K562 (cell line): ENCODE measurements at places on chromosomes 16 and 17.

DNA sequence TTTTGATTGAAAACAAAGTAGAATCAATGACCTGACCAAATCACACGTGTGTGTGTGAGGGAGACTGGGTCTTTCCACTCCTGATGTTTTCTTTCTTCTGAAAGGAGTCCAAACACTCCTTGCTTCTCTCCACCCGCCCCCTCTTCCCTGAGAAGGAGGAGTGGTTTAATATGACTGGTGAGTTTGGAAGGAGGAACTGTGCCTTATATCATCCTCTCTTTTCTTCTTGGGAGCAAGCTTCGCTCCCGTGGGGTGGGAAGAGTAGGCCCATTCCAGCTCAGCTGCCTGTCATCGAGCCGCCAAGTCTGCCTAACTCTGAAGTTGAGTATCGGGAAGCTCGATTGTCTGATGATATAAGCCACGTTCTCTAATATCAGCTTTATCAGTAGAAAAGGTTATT, 96.5 kb downstream of the YPEL2 start:
- 0 out of 2 replicates have a peak, but pooled peaks cover 6% of the 10 kb centered on the region for H3K27me3 ChIP-seq
- H3K36me3 ChIP-seq = no peaks in the 10 kb centered on the region
- H3K27ac ChIP-seq = no peak overlapping the region
- no peak overlapping the region for H3K4me3 ChIP-seq
- no peak for DNase-seq

DNA sequence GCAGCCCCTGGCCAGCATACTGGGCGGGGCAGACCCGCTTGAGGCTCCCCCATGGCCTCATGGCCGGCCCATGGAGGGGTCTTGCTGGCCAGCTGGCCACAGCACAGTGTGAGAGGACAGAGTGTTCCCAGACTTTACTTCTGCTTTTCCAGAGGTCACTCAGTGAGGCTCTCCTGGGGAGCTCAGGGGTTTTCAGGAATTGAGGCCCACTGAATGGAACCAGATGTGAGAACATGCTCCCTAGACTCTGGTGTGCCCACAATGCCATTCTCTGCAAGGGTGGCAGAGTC, 21.2 kb downstream of the ATP6V0D1 start:
- peaks cover 26% of the 10 kb centered on the region for H3K4me1 ChIP-seq
- H3K27me3 ChIP-seq = no peaks in the 10 kb centered on the region
- no peak for DNase-seq
- H3K27ac ChIP-seq = peak overlapping the region; percentile 15; the same call in 2 of the 3 replicates
- H3K36me3 ChIP-seq = peaks cover 28% of the 10 kb centered on the region; the same call in 2 of the 3 replicates

DNA sequence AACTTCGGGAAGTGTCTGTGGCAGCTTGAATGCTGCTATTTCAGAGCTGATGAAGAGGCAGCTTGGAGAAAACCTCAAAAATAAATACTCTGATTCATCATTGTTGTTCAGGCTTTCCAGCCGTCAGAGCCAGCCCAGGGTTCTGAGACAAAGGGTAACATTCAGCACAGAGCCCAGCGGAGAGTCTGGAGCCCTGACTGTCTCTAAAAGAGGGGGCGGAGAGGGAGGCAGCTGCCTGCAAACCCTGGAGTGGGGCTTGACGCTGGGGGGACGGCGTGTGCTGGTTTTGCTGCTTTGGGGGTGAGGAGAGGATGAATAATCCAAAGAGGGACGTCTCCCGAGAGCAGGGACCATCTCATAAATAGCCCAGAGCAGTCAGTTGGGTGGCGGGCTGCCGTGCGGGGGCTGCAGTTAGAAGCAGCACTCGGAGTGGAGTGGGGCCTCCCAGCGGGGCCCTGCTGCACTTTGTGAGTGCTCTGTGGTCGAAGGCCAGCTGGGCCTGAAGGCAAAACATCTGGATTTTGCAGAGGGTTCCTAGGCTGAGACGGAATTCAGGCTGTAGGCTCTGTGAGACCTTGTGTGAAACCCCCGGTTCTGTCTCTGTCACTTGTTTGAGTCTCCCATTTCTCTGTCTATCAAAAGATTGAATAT, 237.8 kb downstream of the PRKCA start:
- H3K36me3 ChIP-seq = no peaks in the 10 kb centered on the region
- peaks cover 4% of the 10 kb centered on the region for H3K4me1 ChIP-seq
- H3K27ac ChIP-seq = no peak overlapping the region

- H3K4me3 ChIP-seq = no peak overlapping the region
- H3K4me1 ChIP-seq = no peaks in the 10 kb centered on the region
- H3K27ac ChIP-seq = no peak overlapping the region
- H3K27me3 ChIP-seq = peaks cover 36% of the 10 kb centered on the region
- no peaks in the 10 kb centered on the region for H3K36me3 ChIP-seq
These were observed 110.1 kb downstream of the XYLT1 start for GRCh38 chr16:17360693-17361122.

DNA sequence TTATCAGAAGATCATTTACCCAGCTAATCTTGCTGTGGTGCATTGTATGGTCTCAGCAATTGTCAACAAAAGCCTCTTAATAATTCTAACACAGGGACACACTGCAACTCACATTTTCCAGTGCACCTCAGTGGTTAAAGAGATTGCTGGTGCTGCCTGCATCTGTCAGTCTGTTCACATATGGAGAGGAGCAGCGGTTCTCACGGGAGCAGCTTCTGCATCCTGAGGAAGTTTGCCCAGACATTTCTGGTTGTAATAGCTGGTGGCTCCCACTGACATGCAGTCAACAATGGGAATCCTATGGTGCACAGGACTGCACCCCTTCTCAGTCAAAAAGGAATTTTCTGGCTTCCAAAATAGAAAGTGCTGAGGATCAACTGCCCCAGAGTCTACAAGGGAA, 7.8 kb downstream of the GGA2 start:
- peaks cover 52% of the 10 kb centered on the region for H3K36me3 ChIP-seq
- H3K4me3 ChIP-seq = no peak overlapping the region
- peaks cover 35% of the 10 kb centered on the region; the same call in 2 of the 3 replicates for H3K4me1 ChIP-seq
- no peaks in the 10 kb centered on the region for H3K27me3 ChIP-seq
- DNase-seq = no peak

- H3K4me3 ChIP-seq = no peak overlapping the region
- peak overlapping the region; percentile 89 for H3K27ac ChIP-seq
- no peaks in the 10 kb centered on the region for H3K36me3 ChIP-seq
These were observed 12.7 kb upstream of the KLHDC4 start for GRCh38 chr16:87778476-87778829.

GRCh38 chr16:11136600-11136999, 119.4 kb downstream of the SOCS1 start:
- H3K4me3 ChIP-seq = no peak overlapping the region
- no peaks in the 10 kb centered on the region for H3K27me3 ChIP-seq
- no peak for DNase-seq
- peaks cover 11% of the 10 kb centered on the region; the same call in 1 of the 3 replicates for H3K36me3 ChIP-seq
- H3K27ac ChIP-seq = no peak overlapping the region

DNA sequence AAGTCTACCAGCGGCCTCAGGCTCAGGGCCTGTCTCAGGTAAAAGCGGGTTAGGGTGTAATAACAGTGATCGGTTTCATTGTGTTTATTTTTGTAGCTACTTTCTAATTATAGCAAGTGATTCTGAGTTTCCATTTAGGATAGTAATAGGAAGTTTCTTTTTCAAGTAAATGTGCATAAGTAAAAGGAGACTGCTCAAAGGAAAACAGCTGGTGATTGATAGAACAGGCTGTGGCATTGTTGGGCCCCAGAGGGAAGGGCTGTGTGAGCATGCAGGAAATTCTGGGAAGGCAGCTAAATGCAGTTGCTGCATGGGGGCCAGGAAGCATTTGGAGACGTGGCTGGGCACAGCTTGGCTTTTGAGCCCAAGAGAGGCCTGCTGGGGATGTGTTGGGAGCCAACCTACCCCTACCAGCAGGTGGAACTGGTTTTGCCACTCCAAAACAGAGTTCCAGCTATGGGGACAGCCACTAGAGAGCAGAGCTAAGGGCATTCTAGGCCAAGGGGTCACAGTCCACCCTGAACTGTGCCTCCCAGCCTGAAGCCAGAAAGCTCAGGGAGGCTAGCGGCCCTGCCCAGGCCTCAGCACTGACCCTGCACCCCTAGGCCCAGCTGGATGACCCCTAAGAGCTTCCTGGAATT, 12.6 kb downstream of the SNX20 start:
- peaks cover 14% of the 10 kb centered on the region for H3K27me3 ChIP-seq
- H3K27ac ChIP-seq = no peak overlapping the region
- DNase-seq = no peak
- H3K4me1 ChIP-seq = peaks cover 5% of the 10 kb centered on the region; the same call in 1 of the 2 replicates
- no peak overlapping the region for H3K4me3 ChIP-seq

GRCh38 chr16:11669380-11670146, 1.3 kb downstream of the SNN start:
- DNase-seq = no peak
- H3K27me3 ChIP-seq = peaks cover 27% of the 10 kb centered on the region
- H3K4me1 ChIP-seq = peaks cover 66% of the 10 kb centered on the region
- no peak overlapping the region for H3K27ac ChIP-seq

GRCh38 chr17:65095465-65095864, 38.9 kb upstream of the GNA13 start:
- DNase-seq = no peak
- H3K36me3 ChIP-seq = no peaks in the 10 kb centered on the region
- no peak overlapping the region for H3K4me3 ChIP-seq
- H3K27ac ChIP-seq = no peak overlapping the region
- H3K27me3 ChIP-seq = no peaks in the 10 kb centered on the region
- H3K4me1 ChIP-seq = peaks cover 3% of the 10 kb centered on the region; the same call in 1 of the 3 replicates

- no peaks in the 10 kb centered on the region for H3K36me3 ChIP-seq
- no peak overlapping the region for H3K4me3 ChIP-seq
- no peaks in the 10 kb centered on the region for H3K4me1 ChIP-seq
- H3K27ac ChIP-seq = no peak overlapping the region
- H3K27me3 ChIP-seq = no peaks in the 10 kb centered on the region
These were observed 119.2 kb upstream of the CACNG5 start for GRCh38 chr17:66715745-66716156.

DNA sequence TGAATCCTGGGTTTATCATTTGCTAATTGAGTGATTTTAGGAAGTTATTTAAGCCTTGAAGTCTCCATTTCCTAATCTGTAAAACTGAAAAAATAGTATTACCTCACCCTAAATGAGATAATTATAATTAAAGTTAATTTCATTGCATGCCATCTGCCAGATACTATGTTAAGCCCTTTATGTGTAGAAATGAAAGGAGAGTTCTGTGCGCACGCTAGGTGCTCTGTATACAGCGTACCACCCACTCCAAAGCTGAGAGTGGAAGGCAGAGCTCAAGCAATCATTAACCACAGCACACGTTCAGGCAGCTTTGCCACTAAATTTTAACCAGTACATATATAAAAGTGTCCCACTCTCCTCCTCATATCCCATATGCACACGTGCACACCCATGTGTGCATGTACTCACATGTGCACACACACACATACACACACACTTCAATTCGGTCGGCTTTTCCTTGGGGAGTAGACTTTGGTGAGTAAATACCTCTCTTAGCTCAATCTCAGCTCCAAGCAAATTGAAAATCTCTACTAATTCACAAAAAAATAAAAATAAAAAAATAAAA, 204.8 kb downstream of the GRIN2A start:
- H3K36me3 ChIP-seq = no peaks in the 10 kb centered on the region
- H3K27me3 ChIP-seq = no peaks in the 10 kb centered on the region
- DNase-seq = no peak
- H3K4me1 ChIP-seq = no peaks in the 10 kb centered on the region

- no peaks in the 10 kb centered on the region for H3K27me3 ChIP-seq
- no peak for DNase-seq
- peaks cover 17% of the 10 kb centered on the region; the same call in 1 of the 2 replicates for H3K4me1 ChIP-seq
- no peak overlapping the region for H3K27ac ChIP-seq
- H3K4me3 ChIP-seq = no peak overlapping the region
These were observed 19.2 kb downstream of the KIFC3 start for GRCh38 chr16:57783116-57783515.

GRCh38 chr17:57269598-57270255, 13.4 kb downstream of the MSI2 start:
- H3K27ac ChIP-seq = no peak overlapping the region
- H3K4me3 ChIP-seq = no peak overlapping the region
- peaks cover 81% of the 10 kb centered on the region for H3K36me3 ChIP-seq
- no peaks in the 10 kb centered on the region for H3K27me3 ChIP-seq

DNA sequence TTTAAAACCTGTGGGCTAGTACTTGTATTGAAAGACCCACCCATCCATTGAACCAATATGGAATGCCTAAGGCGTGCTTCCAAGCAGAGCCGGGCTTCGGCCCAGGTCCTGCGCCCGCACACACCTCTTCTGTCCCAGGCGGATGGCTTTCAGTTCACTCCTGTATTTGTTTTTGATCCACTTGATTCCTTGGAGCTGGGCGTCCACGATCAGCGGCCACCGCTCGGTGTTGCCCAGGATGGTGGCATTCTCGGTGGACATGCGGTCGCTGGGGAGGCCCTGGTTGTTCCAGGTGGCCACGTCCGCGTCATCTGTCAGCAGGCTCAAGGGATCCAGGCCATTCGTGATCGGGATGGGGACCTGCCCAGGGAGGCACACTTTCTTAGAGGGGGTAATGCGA, 75.9 kb downstream of the PGS1 start:
- H3K27me3 ChIP-seq = peaks cover 64% of the 10 kb centered on the region
- no peaks in the 10 kb centered on the region for H3K4me1 ChIP-seq
- no peak for DNase-seq
- no peak overlapping the region for H3K27ac ChIP-seq

DNA sequence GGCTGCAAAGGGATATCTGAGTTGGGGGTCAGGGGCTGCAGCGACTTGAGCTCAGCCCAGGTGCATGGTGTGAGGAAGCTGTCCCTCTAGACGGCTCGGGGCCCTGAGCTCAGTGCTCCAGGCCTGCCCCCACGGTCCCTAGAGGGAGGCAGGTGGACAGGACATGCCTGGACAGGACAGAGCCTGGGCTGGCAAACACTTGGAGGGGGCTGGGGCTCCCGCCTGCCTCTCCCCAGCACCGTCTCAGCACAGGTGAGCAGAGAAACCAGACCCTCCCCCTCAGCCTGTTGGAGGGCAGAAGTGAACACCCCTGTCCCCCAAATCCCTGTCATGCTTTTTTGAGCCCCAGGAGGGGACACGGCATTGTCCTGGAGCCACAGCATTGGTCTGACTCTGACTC, 11.4 kb upstream of the SLC38A10 start:
- DNase-seq = no peak
- no peak overlapping the region for H3K4me3 ChIP-seq
- no peaks in the 10 kb centered on the region for H3K36me3 ChIP-seq
- peaks cover 22% of the 10 kb centered on the region for H3K4me1 ChIP-seq

DNA sequence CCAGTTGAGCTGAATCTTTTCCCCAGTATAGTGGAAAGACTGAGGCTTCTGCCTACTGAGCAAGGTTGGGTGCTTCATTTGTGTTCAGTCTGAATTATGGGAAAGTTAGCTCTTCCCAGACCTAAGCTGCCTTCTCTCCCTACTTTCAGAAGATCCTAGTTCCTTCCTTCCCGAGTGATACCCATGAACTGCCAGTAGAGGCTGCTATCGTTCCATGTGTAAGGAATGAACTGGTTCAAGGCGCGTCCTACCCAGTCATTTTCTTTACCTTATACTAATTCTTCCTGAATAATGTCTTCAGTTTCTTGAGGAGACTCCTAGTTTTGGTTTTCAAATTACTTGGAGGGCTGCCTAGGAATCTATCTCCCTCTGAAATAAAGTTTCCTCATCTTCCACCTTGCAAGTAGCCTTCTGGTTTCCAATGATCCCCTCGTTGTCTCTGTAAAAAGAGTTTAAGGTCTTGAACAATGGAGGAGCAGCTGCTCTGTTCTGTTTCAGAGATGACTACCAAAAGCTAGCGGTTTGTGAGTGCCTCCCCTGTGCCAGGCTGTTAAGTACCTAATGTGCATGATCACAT, 934 bp upstream of the AOC2 start:
- peaks cover 68% of the 10 kb centered on the region for H3K36me3 ChIP-seq
- H3K27ac ChIP-seq = no peak overlapping the region
- H3K4me1 ChIP-seq = no peaks in the 10 kb centered on the region; the same call in 2 of the 3 replicates
- H3K27me3 ChIP-seq = no peaks in the 10 kb centered on the region
- no peak overlapping the region for H3K4me3 ChIP-seq

- H3K4me3 ChIP-seq = no peak overlapping the region
- peaks cover 7% of the 10 kb centered on the region; the same call in 2 of the 3 replicates for H3K27me3 ChIP-seq
- no peaks in the 10 kb centered on the region for H3K36me3 ChIP-seq
These were observed 22.7 kb downstream of the SLC6A4 start for GRCh38 chr17:30212750-30213149.

- peaks cover 22% of the 10 kb centered on the region for H3K4me1 ChIP-seq
- no peaks in the 10 kb centered on the region for H3K36me3 ChIP-seq
- no peak overlapping the region for H3K27ac ChIP-seq
These were observed 2.1 kb downstream of the SLC16A6 start for GRCh38 chr17:68288804-68289203.
